ENCODE measurements at places on chromosomes 4 and X. TPM values are rescaled to one million over a fixed set of nuclear protein-coding genes. Genes with fewer than 3 reads are reported as not detected.

DNA sequence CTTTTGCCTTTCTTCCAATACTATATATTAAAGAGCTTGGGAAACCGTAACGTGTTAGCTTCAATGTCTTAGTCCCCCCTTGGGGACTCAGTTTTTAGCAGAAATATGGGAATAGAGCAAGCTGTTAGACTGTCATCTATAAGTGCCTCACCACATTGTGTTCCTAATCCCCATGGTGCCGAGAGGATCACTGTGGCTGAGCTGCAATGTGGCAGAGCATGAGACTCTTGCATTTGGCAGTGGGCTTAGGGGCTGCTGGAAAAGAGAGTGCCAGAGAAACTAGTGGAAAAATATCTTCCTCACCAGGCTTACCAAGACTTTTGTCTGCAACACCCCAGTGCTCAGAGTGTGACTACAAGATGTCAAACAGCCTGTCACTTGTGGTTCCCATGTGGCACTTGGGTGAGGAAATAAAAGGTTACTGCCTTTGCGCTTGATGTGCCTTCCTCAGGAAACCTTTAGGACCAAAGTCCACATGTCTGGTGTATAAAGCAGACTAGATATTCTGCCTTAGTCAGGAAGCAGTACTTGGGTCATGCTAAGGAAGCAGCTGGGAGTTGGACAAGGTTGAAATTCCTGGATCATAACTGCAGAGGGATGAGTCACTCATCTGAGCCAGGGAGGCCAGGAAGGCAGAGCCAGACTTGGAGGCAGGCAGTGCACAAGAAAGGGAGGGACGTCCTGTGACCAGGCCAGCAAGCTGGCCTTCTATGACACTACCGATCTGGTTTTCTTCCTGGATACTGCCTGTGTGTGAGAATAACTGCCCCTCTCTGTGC lies 9.7 kb upstream of the MAGEA4 start:
- peak; percentile 94 for DNase-seq

TMPRSS11D gene
- total RNA-seq: not detected

GRCh38 chr4:23290656-23291055 lies 597.9 kb downstream of the GBA3 start:
- DNase-seq: no peak

MAP3K15 gene
- total RNA-seq: 0.26 TPM

DNA sequence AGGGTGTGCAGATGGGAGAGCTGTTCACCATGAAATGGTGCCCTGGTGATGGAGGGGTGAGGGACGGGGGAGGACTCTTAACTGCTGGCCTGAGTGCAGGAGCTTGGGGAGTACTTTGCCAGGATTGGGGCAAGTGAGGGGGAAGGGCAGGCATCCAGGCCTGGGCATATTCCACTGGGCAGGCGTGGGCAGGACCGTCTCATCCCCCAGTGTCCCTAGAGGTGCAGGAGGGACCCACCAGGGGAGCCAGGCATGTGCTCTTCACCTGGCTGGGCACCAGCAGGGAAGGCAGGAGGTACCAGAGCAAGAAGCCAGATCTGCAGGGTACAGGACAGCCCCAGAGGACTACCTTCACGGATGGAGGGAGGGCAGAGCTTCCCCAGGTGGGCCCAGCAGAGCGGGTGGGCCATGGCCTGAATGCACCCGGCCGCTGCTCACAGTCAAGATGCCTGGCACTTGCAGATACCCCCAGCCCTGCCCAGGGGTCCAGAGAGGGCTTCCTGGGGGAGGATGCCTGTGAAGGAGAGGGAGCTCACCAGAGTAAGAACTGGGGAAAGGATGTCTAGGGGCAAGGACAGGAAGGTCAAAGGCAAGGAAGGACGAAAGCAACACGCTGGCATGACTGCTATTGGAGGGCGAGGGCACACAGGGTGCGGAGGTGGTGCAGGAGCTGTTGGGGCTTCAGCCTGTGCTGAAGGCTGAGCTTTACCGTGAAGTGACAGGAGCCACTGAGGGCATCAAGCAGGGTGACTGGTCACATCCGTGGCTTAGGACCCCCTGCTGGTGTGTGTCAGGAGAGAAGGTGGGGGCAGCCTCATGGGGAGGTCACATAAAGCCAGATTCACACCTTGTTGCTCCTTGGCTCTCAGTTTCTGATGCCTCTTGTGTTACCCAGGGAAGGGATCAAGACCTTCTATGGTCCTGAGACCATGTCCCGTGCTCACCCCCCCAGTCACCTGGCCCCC lies 68.2 kb upstream of the NKX1-1 start:
- DNase-seq: no peak

DNA sequence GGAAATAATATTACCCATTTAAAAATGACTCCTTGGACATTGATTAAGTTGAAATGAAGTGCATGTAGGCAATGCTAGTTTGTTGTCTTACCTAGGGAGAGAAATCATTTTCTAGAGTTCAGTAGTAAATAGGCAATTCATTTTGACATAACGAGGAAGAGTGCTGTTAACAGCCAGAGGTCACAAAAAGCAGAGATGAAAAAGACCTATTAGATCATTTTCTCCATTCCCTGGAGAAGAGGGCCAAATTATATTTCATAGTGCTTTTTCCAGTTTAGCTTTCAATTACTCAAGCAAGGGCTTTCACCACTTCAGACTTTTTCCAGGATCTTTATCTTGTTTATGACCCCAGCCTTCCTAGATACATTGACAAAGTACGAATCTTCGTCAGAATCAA lies 374.3 kb upstream of the GALNT7 start:
- DNase-seq: no peak

DNA sequence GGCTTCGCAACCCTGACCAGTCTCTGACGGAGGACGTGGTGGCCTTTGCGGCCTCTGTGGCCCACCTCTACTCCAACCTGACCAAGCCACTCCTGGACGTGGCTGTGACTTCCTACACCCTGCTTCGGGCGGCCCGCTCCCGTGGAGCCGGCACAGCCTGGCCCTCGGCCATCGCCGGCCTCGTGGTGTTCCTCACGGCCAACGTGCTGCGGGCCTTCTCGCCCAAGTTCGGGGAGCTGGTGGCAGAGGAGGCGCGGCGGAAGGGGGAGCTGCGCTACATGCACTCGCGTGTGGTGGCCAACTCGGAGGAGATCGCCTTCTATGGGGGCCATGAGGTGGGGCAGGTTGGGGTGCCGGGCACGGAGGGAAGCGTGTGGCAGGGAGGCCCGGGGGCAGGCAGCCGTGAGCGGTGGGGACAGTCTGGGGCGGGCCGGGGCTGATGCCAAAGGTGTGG lies 1.2 kb downstream of the ABCD1 start:
- DNase-seq: no peak

- DNase-seq: no peak
Observed at GRCh38 chr4:4412641-4413372, 25.9 kb downstream of the NSG1 start.

DNA sequence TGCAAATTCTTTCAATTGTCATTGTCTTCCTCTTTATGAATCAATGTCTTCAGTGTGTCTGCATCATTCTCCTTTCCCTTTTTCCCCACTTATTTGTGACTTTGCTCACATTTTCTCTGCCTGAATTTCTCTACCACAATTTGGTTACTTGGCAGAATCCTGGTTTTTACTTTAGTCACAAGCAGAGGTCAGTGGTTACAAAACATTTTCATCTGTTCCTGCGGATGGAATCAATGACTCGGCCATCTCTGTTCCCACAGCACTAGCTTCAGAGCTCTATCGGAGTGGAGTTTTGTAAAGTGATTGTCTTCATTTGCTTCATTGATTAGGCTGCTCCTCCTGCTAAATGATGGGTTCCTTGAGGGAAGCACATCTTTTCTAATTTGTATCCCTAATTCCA lies 501.3 kb upstream of the AADAT start:
- no peak for DNase-seq

DNA sequence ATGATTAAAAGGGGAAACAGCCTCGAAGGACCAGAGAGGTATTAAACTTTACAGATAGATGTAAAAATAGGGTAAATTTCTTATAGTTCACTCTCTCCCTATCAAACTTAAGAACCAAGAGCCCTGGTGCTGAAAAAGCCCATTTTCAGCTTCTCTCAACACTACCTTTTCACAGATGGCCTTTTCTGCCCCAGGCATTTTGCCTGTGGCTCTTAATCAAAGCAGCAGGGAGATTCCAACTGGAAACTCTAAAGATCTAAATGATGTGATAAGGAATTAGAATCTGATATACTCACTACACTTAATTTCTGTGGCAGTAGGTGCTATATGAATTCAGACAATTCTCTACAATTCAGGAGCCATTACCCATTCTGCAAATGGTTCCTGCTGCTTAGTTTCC lies 60.0 kb downstream of the AMMECR1 start:
- no peak for DNase-seq

DNA sequence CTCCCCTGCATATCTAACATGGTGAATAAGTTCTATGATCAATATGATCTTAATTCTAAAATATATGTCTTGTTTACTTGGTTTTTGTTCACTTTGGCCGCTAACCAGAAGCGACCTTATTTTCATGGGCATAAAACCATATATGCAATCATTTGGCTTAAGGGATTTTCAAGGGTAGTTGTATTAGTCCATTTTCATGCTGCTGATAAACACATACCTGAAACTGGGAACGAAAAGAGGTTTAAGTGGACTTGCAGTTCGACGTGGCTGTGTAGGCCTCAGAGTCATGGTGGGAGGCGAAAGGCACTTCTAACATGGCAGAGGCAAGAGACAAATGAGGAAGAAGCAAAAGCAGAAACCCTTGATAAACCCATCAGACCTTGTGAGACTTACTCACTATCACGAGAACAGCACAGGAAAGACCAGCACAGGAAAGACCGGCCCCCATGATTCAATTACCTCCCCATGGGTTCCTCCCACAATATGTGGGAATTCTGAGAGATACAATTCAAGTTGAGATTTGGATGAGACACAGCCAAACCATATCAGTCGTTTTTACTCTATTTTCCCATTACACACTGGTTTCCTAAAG lies 114.3 kb upstream of the CPEB2 start:
- no peak for DNase-seq

DNA sequence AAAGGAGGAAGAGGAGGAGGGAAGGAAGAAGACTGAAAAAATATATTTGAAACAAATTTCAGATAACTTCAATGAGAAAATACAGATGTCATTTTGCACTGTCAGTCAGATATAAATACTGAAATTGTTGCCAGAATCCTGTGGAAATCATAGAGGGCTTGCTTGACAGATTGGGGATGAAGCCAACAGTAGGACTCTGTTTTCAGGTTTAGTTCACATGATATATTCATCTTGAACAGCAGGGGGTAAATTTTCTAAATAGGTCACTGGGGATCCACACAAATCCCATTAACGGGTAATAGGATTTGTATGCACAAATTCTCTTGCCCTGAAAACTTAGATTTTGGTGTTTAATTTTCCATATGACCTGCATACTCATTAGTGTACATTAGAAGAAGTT lies 103.3 kb upstream of the PCDH18 start:
- no peak for DNase-seq

DNA sequence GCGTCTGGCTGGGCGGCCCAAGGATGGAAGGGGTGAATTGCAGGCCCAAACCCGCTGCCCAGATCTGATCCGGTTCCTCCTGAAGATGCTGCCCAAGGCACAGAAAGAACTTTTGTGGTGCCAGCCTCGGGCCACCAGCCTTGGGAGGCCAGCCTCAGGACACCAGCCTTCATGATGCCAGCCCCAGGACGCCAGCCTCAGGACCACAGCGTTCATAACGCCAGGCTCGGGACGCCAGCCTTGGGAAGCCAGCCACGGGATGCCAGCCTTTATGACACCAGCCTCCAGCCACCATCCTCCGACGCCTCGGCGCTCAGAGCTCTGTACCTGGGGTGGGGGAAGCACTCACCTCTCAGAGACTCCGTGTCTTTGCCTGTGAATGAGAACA lies 107.8 kb downstream of the ADRA2C start:
- no peak for DNase-seq

GRCh38 chr4:16617435-16617834 lies 281.0 kb downstream of the LDB2 start:
- no peak for DNase-seq

IQCM gene
- not detected for total RNA-seq

All from HT-29 (cell line).